Fibroblast of skin of abdomen (primary cell): ENCODE measurements at places on chromosomes 12 and 14.

DNA sequence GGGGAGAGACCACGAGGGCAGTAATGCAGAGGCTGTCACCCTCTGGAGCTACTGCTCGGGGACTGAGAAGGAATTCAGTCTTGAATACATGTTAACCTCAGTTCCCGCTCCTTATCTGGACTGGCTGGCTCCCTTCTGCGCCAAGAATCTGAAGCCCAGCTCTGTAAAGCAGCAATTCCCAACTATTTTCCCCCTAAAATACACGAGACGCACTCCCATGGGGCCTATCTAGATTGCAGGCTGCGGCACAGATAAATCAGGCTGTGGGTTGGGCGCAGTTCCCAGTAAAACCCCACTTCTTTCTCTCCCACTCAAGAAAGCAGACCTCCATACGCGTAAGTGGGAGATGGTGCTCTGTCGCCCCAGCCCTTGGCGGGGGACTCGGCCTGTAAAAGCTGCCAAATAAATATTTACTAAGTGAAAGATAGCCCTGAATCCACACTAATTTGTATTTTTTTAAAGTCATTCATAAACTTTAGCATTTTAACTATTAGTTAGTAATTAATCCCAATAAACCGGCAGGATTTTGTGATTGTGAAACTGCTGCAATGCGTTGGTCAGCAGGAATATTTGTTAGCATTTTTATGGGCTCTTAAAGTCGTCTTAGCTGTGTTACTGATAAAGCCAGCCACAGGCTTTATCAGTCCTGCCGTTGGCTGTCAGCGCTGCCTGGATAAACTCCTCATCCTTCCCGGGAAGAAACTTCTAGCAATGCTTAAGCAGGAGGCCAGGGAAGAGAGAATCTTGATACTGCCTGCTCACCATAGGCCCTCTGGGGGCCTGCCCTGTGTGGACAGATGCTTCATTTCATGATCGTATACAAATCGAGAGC is 17.8 kb downstream of the FBXL14 start:
- DNase-seq, result peak; percentile 88

DNA sequence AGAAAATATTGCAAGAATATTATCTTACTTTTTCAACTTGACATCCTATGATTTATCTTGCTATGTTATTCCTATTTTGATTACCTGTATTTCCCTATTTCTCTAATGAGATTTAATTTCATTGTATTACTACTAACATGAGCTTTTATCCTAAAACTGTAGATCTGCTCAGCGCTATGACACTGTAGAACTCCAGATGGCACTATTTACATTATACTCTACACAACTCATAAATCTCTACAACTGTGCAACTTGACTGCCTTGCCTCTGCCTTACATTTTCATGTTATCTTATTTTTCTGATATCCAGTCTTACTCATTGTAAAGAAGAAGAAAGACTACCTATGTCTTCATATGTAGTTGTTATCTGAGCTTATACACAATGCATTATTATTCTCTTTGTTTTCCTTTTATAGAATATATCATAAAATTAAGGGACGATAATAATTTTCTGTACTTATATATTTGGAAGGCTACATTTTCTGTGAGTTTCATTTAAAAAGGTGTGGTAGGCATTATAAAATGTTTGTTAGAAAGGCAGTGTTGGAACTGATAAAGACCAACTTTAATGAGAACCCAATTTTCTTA is 24.1 kb downstream of the NUP37 start:
- DNase-seq, result peak; percentile 24

DNA sequence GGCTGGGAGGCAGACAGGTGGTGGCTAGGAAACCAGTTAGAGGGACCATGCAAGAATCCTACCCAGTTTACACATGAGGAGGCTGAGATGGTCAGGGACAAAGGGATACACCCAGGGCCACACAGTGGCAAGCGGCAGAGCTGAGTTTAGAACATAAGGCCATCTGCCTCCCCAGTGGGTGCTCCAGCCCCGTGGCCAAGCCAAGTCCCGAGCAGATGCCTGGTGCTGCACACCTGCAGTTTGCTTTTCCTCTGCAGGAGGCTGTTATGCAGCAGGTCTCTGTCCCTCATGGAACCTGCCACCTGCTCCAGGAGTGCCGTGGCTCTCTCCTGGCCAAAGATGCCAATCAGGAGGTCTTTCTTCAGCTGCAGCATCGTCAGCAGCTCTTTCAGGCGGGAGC is 70.8 kb downstream of the SYNE3 start:
- no peak for DNase-seq

GRCh38 chr12:6699989-6700645 is 498 bp downstream of the PIANP start:
- DNase-seq, result no peak

- peak; percentile 17 for DNase-seq
These were observed 522 bp downstream of the R3HDM2 start for GRCh38 chr12:57430112-57430930.

DNA sequence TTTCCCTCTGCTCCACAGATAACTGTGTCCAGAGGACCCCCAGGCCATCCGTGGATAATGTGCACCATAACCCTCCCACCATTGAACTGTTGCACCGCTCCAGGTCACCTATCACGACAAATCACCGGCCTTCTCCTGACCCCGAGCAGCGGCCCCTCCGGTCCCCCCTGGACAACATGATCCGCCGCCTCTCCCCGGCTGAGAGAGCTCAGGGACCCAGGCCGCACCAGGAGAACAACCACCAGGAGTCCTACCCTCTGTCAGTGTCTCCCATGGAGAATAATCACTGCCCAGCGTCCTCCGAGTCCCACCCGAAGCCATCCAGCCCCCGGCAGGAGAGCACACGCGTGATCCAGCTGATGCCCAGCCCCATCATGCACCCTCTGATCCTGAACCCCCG is 201.3 kb upstream of the BCL2L14 start:
- DNase-seq, result no peak

GRCh38 chr12:67394550-67394949 is 125.4 kb downstream of the CAND1 start:
- DNase-seq, result peak; percentile 11

DNA sequence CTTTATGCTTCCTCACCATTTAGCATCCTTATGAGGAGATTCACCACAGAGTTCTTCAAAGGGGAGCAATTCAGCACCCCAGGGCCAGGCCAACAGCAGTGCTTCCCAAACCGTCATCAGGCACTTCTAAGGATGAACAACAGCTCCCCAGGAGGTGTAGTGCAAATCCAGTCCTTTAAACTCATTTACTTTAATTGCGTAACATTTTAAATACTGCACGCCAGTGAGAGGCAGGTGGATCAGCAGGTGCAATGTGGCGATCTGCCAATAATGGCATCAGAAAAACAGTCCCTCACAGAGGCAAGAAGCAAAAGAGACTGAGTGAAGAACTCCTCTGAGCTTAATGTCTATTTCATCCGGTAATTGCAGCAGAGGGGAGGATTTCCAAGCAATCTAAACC is 770.9 kb upstream of the FOXG1 start:
- no peak for DNase-seq

DNA sequence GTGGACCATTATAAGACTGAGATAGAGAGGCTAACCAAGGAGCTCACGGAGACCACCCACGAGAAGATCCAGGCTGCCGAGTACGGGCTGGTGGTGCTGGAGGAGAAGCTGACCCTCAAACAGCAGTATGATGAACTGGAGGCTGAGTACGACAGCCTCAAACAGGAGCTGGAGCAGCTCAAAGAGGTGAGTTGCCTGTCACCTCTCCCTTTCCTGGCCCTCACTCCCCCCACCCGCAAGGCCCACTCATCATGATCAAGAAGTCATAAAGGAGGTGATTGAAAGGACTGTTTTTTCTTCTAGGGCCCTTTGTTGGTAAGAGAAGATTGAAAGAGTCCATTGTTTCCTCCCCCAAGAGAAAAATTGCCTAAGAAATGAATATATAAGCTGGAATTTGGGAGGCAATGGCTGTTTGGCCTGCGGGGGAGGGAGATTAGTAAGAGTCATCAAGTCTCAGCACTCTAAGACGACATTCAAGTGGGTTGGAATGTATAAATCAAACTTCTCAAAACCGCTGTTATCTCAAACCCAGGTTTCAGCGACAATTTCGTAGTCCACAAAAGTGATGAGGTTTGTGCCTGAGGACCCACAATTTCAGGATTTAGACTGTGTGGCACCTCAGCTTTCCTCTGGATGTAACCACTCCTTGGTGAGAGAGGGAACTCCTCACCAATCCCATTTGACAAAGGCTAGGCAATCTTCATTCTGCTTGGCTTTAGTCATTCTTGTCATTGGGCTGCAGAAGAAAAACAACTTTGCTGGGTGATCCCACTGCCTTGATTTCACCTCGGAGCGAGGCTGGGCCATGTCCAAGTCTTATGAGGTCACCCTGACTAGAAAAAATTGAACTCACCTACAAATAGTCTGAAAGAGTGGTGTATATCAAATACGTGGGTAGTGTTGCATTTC is 966 bp downstream of the BICD1 start:
- DNase-seq, result peak; percentile 57

DNA sequence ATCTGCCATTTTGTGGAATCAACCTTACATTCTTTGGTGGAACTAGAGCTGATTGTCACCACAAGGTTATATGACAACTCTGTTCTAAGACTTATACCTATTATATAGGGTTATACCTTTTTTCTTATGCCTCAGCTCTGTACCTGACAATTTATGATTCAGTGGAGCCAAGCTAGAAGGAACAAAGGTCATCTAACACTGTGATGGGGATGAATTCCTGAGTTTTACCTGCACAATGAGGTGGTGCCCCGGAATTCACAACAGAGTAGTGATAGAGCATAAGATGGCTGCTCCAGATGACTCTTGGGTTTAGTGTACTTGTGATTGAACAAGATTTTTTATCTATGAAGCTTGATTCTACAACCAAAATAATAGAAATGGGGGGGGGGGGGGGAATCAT is 207.3 kb downstream of the PCNX1 start:
- no peak for DNase-seq

- DNase-seq, result no peak
These were observed 10.7 kb downstream of the TCTN2 start for GRCh38 chr12:123681605-123682004.

- no peak for DNase-seq
These were observed 6.2 kb upstream of the KRT86 start for GRCh38 chr12:52268212-52268611.

DNA sequence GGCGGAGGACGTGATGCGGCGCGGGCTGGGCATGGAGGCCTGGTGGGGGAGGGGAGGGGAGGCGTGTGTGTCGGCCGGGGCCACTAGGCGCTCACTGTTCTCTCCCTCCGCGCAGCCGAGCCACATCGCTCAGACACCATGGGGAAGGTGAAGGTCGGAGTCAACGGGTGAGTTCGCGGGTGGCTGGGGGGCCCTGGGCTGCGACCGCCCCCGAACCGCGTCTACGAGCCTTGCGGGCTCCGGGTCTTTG is 303 bp downstream of the GAPDH start:
- no peak for DNase-seq

DNA sequence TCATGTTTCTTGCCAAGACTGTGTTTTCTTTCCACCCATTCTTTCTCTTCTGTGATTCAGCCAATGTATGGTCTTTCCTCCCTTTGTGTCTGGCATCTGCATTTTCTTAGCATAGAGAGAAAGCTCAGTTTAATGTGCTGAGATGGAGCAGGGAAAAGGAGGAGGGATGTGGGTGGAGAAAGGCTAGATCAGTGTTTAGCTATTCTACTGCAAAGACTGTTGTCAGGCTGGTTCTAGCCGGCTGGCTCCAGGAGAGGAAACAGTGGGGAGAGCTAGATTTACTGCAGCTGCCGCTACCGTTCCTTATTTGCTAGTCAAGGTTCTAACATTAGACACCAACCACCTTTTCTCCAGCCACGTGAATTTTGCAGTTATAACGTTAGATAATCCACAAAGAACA is 5.2 kb upstream of the RIMKLB start:
- peak; percentile 77 for DNase-seq

DNA sequence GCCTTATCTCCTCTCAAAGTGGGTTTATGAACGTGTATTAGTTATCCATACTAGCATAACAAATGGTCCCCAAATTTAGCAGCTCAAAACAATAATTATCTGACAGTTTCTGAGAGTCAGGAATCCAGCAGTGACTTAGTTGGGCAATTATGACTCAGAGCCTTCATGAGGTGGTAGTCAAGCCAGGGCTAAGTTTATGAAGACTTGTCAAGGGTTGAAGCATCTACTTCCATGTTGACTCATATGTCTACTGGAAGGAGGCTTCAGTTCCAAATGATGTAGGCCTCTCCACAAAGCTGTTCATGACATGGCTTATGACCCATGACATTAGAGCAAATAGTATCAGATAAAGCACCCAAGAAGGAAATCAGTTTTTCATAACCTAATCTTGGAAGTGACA is 73.2 kb downstream of the IPO8 start:
- peak; percentile 37 for DNase-seq

- no peak for DNase-seq
These were observed 6.1 kb upstream of the ALDH1L2 start for GRCh38 chr12:105090361-105090760.

GRCh38 chr12:108430245-108430644 is 84.8 kb upstream of the FICD start:
- peak; percentile 27 for DNase-seq

DNA sequence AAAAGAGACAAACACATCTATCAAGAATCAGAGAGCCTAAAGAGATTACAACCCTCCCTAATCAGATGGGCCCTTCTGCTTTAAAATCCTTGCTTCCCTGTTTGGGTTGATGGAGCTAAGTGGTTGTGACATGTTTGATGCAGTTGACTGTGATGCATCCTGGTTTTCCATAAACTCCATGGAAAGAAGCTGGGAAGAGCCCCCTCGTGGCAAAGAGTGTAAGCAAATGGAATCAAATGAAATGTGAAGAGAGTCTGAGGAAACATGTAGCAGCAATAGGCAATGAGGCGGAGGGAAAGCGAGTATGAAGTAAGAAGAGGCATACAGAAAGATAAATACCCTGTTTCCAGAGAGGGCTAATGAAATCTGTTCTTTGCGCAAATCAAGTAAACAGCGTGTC is 70.4 kb upstream of the SLCO1C1 start:
- peak; percentile 49 for DNase-seq

DNA sequence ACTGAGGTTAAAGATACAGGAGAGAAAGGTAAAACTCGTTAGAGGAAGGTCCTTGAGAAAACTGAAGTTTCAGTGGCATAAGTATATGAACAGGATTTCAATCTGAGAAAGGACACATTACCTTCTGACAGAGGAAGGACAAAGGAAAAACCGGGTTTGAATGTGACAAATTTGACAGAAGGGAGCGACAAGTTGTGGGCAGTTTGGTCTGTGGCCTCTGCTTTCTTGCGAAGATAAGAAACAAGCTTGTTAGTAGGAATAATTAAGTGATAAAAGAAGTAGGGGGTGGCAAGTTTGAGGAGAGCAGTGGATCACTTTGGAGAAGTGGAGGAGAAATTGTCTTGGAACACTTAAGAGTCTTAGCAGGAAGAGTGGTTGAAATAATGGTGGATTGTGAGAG is 5.1 kb downstream of the MON2 start:
- DNase-seq, result no peak

GRCh38 chr12:84856156-84856900 is 56.3 kb downstream of the SLC6A15 start:
- DNase-seq, result no peak

- peak; percentile 86 for DNase-seq
These were observed 36.2 kb downstream of the HSP90AA1 start for GRCh38 chr14:102050625-102051024.

GRCh38 chr12:49867570-49868341 is 24.9 kb upstream of the BCDIN3D start:
- no peak for DNase-seq

- DNase-seq, result peak; percentile 61
These were observed 1115.8 kb upstream of the ATXN7L3B start for GRCh38 chr12:73421832-73422231.

GRCh38 chr14:24875991-24876878 is 173.7 kb downstream of the STXBP6 start:
- no peak for DNase-seq
